ENCODE measurements at places on chromosomes 16 and 17.
A peak's percentile ranks its signal among the peaks of the same experiment; 100 is the strongest.

DNA sequence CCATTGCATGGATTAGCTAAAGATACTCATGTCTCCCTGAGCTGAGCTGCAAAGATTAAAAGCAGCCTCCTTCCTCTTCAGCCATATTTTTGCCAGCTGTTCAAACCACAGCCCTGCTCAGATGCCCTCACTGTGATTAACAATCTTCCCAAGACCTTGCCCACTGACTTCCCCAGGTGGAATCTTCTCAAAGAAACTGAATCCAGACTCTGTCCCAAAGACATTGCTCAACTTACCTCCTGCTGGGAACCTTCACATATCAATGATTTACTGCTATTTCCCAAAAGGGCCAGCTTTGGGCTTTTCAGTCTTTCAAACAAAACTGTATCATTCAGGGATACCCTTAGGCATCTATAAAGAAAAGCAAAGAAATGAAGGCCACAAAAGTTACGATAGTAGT is 9.2 kb downstream of the C17orf67 start:
- no peak for DNase-seq

DNA sequence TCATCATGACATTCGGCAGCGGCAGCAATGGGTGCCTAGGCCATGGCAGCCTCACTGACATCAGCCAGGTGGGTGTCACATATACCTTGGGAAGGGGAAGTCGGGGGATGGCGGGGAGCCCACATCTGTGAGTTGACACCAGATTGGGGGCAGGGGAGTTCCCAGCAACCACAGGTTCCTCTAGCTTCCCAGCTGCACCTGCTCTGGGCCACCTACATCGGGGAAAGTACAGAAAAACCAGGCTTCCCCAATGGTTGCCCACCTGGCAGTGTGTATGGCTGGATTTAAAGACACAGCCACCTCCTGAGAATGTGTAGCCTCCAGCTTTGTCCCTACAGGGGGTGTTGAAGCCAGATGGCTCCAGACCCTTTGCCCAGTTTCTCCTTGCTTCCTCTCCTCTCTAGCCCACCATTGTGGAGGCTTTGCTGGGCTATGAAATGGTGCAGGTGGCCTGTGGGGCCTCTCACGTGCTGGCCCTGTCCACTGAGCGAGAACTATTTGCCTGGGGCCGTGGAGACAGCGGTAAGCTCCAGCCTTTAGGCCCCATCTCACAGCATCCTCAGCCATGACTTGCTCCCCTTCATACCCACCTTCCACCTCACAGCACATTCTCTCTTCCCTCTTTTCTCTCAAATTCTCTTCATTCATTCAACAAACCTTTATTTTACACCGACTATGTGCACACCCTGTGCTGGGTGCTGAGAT is 5.0 kb upstream of the TRAF4 start:
- DNase-seq, result no peak

GRCh38 chr16:87000001-87000400 is 317.2 kb downstream of the C16orf95 start:
- DNase-seq, result no peak

DNA sequence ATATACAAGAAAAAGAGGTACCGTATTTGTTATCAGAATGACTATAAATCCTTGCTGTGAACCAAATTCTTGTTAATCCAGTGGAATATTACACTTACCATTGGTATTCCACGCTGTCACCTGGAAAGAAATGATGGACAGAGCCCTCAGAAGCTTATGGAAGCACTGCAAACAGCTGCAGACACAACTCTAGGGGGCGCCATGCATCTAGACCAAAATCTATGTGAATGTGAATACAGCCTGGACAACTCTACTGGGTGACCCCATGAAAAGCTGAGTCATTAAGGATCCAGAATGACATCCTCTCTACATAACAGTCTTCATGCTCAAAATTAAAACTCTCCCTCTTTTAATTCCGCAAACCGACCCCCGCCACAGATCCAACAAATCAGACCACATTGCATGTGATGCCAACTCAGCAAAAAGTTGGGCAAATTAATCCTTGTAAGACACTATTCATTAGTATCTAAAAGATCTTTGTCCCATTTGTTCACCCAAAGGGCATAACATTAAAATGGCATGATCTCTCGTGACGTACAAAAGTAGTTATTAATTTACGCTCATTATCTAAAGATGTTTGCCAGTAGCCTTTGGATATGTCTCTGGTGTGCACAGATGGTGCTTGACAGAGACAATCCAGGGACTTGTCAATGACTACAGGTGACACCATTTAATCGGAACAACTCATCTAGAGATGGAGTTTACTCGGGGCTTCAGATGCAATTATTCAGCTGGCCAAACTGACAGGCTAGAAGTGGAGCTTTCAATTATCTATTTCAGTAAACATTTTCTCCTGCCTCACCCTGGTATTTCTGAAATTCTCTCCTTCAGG is 552.7 kb upstream of the PSMD7 start:
- peak; percentile 1 for DNase-seq

DNA sequence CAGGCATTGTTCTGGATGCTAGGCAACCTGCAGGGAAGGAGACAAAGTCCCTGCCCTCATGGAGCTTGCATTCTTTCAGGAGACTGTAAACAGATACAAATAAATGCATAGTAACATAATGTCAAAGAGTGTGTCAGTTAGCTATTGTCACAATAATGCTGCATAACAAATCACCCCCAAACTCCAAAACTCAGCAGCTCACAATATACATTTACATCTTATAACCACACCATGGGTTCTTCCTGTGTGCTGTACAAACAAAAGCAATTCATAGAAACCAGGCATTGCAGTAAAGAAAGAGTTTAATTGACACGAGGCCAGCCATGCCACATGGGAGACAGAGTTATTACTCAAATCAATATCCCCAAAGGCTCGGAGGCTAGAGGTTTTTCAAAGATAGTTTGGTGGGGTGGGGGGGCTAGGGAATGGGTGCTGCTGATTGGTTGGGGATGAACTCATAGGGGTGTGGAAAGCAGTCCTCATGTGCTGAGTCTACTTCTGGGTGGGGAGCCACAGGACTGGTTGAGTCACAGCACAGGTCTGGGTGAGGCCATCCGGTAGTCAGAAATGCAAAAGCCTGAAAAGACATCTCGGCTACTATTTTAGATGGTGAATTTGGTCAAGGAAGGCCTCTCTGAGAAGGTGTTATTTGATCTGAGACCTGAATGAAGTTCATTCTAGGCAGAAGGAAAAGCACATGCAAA is 79.0 kb downstream of the GPRC5B start:
- DNase-seq, result no peak

DNA sequence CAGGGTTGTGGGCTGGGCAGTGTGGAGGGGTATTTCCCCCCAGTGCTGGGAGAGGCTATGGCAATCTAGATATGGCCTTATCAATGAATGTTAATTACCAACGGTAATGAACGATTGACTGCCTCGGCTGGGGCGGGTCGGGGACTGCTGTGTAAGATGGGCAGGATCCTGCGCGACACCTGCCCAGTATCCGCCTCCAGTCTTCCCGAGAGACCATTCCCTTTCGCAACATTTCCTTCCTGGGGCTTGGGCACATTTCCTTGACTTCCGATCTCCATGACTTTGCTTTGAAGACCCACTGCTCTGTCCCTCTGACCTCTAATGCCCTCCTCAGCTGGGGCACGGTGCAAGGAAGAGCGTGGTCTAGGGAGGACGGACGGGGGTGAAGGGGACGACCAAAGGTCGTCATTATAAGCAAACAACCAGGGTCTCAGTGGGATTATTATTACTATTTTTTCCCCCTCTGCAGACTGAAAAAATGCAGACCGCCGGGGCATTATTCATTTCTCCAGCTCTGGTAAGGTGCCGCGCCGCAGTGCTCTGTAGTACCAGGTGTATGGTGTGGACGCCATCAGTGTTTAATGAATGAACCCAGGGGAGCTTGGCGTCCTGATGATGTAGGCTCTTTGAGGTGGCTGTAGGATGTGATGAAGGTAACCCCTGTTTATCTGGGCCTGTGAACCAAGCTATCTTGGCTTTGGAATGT is 506 bp downstream of the ATP5MC1 start:
- DNase-seq, result peak; percentile 45

DNA sequence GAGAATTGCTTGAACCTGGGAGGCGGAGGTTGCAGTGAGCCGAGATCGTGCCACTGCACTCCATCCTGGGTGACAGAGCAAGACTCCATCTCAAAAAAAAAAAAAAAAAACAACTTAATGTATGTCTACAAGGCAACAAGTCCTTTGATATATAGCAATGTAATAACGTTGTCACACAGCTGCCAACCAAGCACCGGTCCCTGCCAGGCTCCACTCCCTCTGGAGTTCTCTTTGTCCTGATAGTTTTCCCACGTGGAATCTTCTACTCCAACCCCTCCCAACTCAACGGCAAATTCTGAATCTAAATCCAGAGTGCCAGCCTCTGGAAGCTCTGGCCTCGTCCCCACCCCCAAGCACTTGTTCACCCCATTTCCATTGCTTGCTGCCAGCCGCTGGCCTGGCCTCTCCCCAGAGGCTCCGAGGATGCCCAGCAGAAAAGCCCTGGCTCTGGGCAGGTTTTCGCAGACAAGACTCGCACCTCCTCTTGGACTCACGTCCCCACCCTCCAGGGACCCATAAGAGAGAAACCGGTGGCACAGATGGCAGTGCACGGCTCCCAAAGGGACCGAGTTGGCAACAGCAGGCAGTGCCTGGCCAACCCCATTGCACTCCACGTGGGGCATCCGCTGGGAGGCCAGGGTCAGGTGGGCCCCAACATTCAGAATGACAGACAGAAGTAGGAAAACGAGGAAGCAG is 15.9 kb upstream of the CBX2 start:
- DNase-seq, result no peak

DNA sequence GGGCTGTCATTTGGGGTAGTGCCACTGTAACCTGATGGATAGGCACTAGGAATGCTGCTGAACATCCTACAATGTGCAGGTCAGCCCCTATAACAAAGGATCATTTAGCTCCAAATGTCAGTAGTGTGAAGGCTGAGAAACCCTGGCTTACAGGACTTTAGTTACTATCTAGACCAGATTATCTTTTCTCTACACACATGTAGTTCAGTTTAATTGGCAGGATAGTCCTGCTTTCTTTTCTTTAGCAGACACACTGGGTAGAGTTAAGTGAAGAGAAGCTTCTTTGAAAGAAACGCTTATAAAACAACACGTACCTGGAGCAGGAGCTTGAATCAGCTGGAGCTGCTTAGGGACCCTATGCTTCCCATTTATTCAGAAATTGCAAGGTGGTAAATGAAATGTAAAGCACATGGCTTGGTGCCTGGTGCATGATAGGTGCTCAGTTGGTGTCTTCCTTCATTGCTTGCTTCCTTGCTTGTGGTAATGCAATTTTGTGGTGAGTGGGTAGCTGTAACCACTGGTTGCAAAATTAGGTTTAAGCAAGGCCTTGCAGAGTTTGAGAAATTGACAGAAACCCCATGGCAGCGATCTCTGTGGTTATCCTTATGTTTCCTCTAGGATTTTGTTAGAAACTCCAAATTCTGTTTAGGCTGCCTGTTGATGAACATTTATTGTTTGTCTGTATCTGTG is 9.4 kb downstream of the METTL9 start:
- DNase-seq, result no peak

- no peak for DNase-seq
These were observed 36.8 kb downstream of the HS3ST3B1 start for GRCh38 chr17:14337596-14338079.

GRCh38 chr16:72142476-72142875 is 29.5 kb downstream of the PMFBP1 start:
- DNase-seq, result no peak

DNA sequence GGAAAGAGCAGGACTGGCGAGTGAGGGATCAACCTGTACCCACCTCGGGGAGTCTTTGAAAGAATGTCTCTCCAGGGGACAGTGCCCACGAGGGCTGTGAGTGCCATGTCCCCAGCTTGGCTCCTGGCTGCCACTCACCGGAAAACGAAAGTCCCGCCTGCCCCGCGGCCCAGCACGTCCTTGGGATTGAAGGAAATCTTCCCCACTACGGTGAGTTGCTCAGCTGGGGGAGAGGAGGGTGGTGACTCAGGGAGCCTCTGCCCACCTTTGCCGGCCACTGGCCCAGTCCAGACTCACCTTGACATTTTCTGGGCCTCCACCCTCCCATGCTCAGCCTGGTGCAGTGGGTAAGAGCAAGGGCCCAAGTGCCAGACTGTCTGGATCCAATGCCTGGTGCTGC is 17.1 kb downstream of the PLK1 start:
- DNase-seq, result no peak

DNA sequence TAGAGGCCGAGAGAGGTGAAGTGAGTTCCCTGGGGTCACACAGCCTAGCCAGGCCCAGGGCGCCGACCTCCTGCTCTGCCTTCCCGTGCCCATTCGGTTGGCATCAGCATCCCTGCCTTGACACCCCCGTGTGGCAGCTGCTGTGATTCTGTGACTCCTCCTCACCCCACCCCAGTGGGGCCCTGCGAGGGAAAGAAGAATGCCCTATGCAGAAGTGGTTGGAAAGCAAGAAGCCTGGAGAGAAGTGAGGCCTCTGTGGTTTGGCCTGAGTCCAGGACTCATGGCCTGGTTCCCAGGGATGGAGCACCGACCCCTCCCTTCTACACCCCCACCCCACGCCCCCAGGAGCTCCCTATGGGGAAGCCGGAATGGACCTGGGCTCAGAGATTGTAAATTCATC is 296.2 kb downstream of the SEC14L1 start:
- peak; percentile 43 for DNase-seq

- no peak for DNase-seq
These were observed 91.1 kb downstream of the ASIC2 start for GRCh38 chr17:33202021-33202420.

Measured in NCI-H1092 treated with DMSO at 0.1 percent for 48 hours (cell line).